ENCODE measurements at places on chromosomes 1 and 21.

DNA sequence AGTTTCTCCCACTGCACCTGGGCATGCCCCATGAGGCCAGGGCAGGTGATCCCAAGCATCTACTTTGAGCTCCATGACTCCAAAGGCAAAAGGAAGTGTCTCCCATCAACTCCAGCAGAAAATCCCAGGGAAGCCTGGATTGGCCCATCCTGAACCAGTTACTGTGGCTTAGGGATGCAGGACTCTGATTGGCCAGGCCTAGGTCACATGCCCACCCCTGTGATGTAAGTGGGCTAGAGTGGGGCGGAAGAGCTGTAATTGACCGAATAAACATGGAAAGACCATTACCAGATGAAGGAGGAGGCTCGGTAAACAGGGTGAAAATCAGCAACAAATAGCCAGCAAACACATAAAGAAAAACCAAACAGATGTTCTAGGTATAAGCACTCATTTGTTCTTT lies 45.2 kb downstream of the MATN1 start:
- no peak for DNase-seq

DNA sequence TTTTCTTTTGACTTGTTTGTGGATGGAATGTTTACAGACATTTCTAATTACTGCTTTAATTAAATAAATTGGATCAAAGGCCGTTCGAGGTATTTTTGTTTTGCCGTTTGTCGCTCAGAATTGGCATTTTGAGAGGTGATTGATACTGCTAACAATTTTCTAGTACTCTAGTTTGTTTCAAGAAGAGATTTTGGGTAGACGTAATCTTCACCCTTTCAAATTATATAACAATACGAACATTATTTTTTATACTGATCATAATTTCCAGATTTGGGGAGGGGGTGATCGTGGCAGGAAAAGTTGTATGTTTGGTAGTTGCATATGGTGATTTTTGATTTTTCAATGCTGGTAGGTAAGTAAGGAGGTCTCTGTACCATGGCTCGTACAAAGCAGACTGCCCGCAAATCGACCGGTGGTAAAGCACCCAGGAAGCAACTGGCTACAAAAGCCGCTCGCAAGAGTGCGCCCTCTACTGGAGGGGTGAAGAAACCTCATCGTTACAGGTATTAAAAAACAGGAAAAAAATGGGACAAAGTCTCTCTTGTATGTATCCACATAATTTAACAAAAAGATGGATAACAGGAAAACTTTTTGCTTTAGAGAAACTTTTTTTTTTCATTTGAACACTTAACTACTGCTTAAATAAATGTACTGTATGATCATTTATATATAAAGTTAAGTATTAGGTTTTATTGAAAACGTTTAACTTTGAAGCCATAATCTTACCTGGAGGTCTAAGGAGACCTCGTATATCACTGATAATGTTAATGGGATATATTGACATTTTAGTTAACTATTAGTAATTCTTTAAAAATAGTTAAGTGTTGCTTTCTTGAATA lies 1.7 kb downstream of the H3-3A start:
- no peak for DNase-seq

GRCh38 chr21:43591571-43591970 lies 67.7 kb downstream of the HSF2BP start:
- DNase-seq: no peak

- DNase-seq: no peak
These were observed 145.5 kb downstream of the CRB1 start for GRCh38 chr1:197413564-197413963.

GRCh38 chr1:21913258-21913657 lies 23.9 kb downstream of the HSPG2 start:
- no peak for DNase-seq

GRCh38 chr21:33572350-33572749 lies 16.1 kb downstream of the DONSON start:
- no peak for DNase-seq

DNA sequence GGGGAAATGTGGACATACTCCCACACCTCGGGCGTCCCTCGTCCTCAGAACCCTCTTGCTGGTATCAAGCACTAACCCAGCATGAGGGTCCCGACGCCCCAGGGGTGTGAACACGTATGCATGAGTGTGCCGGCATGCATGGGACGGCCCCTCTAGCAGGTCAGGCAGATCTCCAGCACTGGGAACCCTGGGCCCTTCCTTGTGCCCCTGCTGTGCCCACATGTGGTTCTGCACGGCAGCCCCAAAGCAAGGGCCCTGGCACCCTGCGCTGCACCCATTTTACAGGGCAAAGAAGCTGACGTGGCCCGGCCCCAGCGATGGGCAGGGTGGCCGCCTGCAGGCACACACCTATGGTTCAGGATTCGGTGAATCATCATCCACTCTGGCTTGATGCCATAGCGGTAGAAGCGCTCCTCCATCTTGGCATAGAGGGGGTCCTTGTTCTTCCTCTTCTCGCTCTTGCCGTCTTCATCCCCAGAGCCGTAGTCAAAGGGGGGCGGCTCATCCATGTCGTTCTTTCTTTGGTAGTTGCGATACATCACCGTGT lies 34.2 kb downstream of the CHD5 start:
- DNase-seq: no peak

DNA sequence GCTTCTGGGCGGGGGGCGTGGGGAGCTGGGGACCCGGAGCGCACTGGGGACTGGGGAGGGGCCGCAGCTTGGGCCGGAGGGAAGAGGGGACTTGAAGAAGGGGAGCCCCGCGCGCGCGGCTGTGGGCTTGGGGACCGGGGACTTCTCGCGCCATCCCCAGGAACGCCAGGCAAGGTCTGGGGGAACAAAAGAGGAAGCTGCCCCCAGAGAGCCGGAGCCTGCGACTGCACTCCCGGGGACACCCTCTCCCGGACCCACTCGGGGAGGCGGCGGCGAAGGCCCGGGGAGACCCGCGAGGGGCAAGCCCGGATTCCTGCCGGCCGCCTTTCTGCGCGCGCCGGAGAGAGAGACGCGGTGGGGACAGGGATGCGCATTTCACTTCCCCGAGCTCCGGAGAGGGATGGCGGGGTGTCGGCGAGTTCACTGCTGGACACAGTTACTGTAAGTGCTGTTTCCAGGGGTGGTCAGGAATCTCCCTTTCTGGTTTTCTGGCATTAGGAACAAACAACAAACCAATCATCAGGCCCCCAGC lies 732 bp downstream of the ABCG1 start:
- DNase-seq: no peak

GRCh38 chr1:212791261-212791675 lies 309 bp downstream of the NSL1 start:
- peak; percentile 68 for DNase-seq

GRCh38 chr21:42056996-42057689 lies 14.0 kb upstream of the UMODL1 start:
- peak; percentile 47 for DNase-seq

DNA sequence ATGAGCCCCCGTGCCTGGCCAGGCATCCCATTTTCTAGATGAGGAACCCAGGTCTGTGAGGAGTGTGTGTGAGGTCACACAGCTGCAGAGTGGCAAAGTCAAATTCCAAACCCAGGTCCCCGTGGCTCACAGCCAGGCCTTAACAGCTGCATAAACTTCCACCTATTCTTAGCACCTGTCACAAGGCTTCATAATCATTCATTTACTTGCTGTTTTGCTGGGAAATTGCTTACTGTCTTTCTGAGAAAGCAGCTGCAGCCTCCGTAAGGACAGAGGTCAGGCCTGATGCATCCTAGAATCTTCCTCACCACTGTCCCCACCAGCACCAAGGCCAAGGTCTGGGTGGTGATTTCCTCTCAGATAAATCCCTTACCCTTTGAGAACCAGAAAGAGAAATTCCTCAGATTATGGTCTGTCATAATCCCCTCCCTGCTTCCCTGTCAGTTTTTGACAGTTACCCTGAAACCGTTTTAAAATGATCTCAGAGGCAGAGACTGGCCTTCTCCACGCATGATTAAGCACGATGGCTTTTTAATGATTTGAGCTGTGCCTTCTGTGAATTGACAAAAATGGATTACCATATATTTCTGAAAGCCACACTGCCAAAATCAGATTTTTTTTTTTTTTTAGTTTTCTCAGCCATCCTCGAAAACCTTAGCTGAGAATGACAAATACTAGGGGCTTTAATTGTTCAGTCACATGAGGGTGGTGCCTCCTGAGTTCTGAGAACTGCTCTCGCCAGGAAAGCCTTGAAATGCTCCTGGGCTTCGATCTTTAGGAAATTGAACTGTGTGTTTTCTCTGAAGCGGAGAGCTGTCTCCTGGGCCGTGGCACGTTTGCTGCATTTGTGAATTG lies 70.0 kb upstream of the SELENON start:
- no peak for DNase-seq

- no peak for DNase-seq
These were observed 7.3 kb upstream of the CACNA1S start for GRCh38 chr1:201119206-201120197.

DNA sequence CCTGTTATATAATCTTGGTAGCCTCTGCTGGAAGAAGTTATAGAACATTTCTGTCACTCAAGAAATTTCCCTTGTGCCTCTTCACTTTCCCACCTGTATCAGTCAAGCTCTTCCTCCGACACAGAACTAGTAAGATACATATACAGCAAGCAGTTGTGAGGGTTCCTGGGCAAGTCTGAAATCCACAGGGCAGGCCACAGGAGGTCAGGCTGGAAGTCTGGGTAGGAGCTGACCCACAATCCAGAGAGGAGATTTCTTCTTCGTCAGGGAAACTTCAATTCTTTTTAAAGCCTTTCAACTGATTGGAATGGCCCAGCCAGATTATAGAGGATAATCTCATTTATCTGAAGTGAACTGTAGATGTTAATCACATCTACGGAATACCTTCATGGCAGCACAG lies 96.4 kb upstream of the FMN2 start:
- DNase-seq: no peak

GRCh38 chr1:935751-936231 lies 12.1 kb downstream of the SAMD11 start:
- DNase-seq: no peak

GRCh38 chr1:3058263-3059030 lies 10.6 kb upstream of the PRDM16 start:
- DNase-seq: no peak

- DNase-seq: no peak
These were observed 5.2 kb downstream of the H6PD start for GRCh38 chr1:9239622-9240401.

GRCh38 chr1:214234635-214235025 lies 46.3 kb upstream of the SMYD2 start:
- no peak for DNase-seq

DNA sequence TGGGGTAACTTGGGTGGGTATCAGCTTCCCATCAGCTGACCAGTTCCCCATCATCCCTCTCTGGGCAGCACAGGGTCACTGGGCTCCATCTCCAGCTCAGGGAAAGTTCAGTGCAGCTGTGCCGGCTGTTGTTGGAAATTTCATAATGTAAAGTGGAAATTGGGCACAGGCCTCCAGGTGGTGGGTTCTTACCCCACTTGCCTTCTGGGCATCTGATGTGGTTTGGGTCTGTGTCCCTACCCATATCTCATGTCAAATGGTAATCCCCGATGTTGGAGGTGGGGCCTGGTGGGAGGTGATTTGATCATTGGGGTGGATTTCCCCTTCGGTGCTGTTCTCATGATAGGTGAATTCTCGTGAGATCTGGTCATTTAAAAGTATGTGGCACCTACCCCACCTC lies 59.7 kb upstream of the PSEN2 start:
- DNase-seq: no peak

- no peak for DNase-seq
These were observed 321.7 kb upstream of the USP25 start for GRCh38 chr21:15408089-15408488.

GRCh38 chr1:44807364-44808062 lies 362 bp upstream of the DYNLT4 start:
- DNase-seq: peak; percentile 100

DNA sequence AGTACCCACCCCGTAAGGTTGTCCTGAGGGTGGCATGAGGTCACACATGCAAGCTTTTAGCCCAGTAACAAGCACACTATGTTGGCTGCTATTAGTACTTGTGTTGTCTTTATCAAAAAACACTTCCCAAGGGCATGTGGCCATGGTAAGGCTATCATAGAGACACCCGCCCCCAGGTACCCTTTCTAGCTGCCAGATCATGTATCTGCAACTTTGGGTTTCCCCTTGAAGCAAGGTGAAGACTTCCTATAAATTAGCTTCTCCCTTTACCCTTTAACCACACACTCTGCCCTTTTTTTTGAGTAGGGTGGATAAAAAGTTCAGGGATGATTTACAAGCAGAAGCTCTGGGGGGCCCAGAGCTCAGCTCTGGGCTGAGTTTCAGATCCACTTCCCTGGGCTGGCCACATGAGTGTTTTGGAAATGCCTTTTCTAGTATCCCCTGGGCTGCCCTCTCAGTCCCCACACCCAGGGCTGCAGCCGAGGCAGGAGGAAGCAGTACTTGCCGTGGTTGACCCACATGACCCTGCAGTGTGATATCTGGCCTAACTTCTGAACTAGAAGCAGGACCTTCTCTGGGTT lies 2.0 kb downstream of the ZDHHC18 start:
- DNase-seq: no peak

GRCh38 chr21:26948194-26948593 lies 18.7 kb downstream of the ADAMTS5 start:
- no peak for DNase-seq
